ENCODE measurements at places on chromosomes 5 and 9.

DNA sequence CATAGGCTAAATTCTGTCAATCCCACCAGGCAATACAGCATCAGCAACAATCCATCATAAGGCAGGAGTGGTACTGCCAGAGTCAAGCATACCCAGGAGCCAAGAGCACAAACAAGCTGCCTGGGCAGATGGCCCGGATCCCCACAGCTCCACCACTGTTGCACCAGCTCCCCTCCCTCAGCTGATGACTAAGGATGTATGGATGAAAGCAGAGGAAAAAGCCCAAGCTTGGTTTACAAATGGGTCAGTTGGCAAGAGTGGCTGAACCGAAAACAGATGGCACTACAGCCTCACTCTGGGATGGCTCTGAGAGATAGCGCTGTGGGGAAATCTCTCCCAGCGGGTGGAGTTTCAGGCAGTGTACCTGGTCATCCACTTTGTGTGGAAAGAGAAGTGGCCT lies 29.4 kb downstream of the DROSHA start:
- no peak for DNase-seq

- DNase-seq: no peak
Measured at GRCh38 chr5:150609843-150610584, 30.4 kb upstream of the SYNPO start.

- DNase-seq: peak; percentile 46
Measured at GRCh38 chr5:58060996-58061395, 398.9 kb downstream of the PLK2 start.

- no peak for DNase-seq
Measured at GRCh38 chr5:153690236-153690635, 199.8 kb downstream of the GRIA1 start.

DNA sequence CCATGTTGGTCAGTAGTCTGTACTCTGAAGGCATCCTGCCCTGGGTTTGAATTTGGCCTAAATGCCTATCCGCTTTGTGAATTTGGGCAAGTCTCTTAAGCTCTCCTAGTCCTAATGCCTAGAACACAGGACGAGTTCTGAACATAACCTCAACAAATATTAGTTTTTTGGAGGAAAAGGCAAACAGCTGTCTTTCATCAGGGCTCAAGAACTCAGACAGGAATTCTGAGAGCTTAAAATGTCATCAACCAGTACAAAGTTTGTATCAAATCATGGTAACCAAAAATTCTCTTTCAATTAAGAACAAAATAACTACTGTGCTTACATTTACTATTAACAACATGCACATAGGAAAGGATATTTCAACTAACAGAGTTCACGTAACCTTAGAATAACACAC lies 182.5 kb upstream of the PPP1R2B start:
- no peak for DNase-seq

GRCh38 chr9:85178474-85178873 lies 508.9 kb downstream of the NTRK2 start:
- DNase-seq: no peak

GRCh38 chr5:7811715-7812114 lies 39.2 kb downstream of the CFAP90 start:
- no peak for DNase-seq

- DNase-seq: no peak
Measured at GRCh38 chr5:5739490-5739945, 317.0 kb downstream of the ICE1 start.

DNA sequence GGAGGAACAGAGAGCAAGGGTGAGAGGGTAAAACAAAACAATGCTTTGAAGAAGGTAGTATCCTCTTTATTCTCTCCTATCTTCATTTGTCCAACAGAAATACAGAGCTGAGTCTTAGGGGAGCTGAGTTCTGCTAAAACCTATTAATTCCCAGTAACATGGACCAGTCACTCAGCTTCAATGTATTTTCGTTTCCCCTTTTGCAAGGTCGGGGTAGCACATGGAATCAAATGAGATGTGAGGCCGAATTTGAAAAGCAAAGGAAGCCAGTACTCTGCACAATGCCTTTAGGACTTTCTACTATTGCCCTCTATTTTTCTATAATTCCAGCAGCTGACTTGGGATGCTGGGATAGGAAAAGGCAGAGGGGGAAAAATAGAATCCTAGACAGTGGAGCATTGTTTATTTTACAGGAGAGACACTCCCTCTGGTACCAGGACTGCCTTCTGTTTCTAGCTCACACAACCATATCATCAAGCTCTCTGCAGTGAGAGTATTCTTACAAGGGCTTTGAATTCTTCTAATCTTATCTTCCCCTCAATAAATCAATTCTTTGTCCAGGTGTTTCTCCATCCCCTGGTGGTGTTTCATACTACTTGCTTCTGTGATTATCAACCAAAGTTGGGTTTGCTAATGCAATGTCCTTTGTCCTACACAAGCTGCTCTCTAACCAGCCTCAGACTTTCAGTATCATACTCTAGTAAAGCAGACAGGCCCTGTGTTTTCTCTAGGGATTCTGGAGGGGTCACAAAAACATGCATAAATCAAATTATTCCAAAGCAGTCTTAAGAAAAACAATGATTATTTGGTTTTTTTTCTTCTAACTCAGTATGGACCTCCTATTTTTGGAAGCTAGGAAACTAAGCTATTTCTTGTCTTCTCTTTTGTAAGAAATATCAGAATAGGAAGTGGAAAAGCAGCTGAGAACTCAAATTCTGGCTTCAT lies 341.5 kb downstream of the OSTF1 start:
- DNase-seq: no peak

GRCh38 chr5:87946271-87946670 lies 322.4 kb downstream of the TMEM161B start:
- no peak for DNase-seq

- peak; percentile 96 for DNase-seq
Measured at GRCh38 chr9:81389569-81389993, 299.8 kb downstream of the TLE1 start.

All from NCI-H226 (cell line).